Stimulated activated naive CD8-positive, alpha-beta T cell treated with anti-CD3 and anti-CD28 coated beads, Interleukin-15, amount 100 ng/mL, for 72 hours (primary cell): ENCODE measurements at places on chromosomes 12 and 14.
A peak's percentile ranks its signal among the peaks of the same experiment; 100 is the strongest.

GRCh38 chr12:130673036-130673705, 42.9 kb downstream of the RIMBP2 start:
- no peak for DNase-seq

- peak; percentile 63 for DNase-seq
Measured at GRCh38 chr12:93098077-93098476, 169.0 kb upstream of the EEA1 start.

DNA sequence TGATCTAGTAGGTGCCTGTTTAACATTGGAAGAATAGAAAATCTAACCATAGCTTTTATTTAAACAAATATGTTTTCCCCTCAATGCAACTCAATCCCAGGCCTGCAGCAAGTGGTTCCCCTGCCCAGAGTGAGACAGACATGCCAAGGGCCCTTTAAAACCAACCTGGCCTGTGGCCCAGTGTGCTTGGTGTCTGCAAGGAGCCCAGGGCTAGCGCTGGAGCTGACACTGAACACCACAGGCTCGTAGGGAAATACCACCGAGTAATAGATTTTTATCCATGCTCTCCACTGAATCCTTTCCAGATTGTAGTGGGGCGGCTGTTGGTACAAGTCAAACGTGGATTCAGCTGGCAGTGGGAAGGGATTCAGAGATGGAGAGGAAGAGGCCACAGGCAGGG, 95.6 kb upstream of the NRXN3 start:
- no peak for DNase-seq

GRCh38 chr12:52850681-52851080, 1.9 kb upstream of the KRT78 start:
- no peak for DNase-seq

DNA sequence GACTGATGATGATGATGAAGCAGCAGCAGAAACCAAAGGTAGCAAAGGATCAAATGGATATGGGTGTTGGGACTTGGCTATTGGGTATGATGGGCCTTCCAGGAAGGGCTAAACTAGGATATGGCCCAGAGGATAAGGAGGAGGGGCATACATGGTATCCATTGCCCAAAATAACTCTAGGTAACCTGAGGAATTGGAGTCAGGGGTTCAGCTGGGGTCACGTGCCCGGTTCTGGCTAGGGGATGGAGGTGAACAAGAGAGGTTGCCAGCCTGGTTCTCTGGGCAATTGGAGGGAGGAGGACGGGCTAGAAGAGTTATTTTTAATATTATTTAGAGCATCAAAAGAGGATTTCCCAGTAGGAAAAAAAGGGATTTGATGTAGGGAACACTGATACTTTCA, 2.7 kb upstream of the ANKRD52 start:
- DNase-seq: no peak

- DNase-seq: no peak
Measured at GRCh38 chr12:93242154-93242972, 135.4 kb upstream of the NUDT4 start.

DNA sequence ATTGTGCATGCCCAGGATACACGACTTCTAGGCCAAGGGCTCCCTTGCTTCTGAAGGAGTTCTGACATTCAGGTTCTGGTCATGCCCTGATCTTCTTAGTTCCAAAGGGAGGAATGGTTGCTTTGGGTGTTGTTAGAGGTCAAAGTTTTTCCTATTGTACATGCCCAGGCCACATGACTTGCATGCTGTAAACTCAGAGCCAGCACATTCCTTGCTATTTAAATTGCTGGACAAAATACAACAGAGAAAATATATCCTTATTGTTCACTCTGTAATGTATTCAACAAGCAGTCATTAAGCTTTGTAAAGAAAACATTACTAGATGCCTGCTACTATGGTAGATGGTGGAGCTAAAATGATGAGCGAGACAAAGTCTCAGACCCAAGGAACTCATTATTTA, 71.2 kb upstream of the COCH start:
- DNase-seq: no peak

DNA sequence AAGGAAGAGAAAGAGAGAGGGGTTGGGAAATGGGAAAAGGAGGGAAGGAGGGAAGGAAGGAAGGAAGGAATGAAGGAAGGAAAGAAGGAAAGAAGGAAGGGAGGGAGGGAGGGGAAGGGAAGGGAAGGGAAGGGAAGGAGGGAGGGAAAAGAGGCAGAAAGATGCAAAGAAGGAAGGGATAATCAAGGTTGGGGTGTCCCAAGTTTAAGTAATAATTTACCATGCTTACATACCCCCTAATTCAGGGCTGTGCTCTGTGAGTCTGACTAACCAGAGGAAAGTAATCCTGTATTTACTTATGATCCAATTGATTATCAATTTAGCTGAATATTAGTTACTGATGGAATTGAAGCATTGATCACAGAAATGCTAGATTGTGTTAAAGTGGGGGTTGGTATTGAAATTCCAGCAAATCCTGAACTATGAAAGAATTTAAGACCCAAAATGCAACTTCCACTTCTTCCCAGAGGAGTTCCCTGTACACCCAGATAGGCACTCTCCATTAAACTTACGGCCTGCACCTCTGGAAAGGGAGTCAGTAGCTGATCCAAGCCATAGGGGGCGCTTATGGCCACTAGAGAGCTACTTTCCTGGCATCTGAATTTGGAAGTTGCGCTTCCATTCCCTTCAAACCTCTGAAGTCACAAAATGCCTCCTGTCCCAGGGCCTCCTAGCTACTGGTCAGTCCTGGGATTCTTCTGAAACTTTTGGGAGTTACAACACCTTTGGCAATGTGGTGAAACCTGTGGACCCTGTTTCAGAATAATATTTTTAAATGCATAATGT, 162.7 kb upstream of the PWP1 start:
- DNase-seq: no peak

GRCh38 chr14:69909826-69910550, 30.8 kb downstream of the SMOC1 start:
- DNase-seq: no peak

DNA sequence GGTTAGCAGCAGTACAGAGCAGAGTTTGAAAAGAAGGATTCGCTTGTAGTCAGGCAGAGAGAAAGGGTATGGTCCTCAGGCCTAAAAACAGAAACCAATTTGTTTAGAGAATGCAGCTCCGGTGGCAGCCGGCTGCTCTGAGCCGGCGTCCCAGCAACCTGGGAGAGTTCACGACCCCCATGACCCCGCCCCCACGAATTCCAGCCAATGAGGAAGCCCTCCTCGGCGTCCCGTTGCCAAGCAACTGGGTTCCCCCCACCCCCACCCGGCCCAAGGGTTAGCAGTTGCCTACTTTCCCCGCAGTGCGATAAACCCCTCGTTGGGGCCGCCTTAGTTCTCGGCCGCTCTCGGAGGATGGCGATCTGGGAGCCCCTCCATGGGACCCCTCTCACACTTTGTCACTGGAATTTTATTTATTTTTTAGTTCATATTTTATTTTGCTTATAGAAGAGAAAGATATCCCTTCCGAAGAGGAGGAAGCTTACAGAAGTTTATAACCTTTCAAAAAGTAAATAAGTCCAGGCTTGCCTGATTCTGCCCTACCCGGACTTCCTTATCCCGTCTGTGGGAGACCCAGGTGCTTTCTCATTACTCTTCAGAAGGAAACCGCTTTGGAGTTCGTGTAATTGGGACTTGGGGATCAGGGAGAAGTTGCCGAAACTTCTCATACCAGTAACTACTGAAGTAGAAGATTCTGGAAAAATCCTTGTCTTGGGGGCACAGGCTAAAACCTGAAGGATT, at the start of gene CCDC60:
Gene CCDC60, plus strand, starts transcription at position 300 of the 741 bp plus-strand sequence. CDS start 448 bp downstream, outside the sequence.
- no peak for DNase-seq

DNA sequence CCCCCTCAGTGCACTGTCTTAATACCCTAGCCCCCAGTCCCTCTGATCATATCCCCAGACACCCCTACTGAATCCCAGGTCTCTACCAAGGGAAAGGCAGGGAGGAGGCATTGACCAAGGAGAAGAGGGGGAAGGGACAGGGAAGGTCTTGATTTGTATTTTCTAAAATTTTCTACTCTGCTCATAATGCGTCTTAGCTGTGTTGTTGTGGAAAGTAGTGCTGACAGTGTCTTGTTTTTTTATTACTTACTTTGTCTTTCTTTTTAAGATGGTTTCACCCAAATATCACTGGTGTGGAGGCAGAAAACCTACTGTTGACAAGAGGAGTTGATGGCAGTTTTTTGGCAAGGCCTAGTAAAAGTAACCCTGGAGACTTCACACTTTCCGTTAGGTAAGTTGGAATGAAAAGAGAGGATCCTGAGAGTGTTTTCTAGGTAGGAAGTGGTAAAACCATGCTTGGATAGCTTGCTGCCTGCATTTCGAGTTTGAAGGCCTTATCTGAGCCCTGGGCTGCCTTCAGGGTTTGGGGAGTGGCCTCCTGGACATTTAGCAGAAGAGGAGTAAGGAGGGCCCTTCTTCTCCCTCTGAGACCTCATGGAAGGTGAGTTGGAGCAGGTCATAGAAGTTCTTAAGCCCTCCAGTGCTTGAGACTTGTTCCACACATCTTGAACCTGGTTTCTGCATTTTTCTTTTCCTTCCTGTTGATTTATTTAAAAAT, 27.4 kb downstream of the PTPN11 start:
- DNase-seq: no peak

DNA sequence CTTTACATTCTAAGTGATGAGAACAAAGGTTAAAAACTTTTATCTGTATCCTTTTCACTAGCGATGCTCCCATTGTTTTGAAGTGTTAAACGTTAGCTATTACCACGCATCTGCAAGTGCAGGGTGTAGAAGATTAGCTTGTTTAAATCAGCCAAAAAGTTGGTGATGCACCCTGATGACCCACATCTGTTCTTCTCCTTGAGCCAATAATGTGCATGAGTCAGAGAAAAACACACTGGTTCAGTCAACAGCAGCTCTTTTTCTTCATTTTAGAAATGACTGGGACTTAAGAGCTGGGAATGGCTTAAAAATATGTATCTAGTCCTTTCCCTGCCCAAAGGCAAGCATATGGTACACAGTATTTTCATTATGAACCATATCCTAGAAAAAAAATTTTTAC, 323.5 kb upstream of the PDE3A start:
- no peak for DNase-seq

DNA sequence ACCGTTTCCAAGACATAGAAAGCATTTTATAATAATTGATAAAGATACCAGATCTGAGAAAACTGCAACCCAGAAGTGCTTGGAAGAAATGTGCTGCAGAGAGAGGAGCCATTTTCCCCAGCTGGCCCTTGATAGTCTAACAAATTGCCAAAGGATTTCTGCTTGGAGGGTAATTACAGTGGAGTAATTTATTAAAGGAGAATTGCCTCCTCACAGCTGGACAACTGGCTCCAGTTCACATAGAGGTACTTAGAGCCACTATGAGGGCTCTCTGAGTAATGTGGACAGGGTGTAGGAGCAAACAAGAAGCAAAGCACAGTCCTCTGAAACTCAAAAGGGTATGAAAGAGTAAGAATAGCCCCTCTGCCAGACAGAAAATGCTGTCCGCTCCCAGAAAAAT, 335.6 kb downstream of the SYT1 start:
- no peak for DNase-seq

GRCh38 chr14:54516709-54517108, 7.0 kb downstream of the CGRRF1 start:
- no peak for DNase-seq

DNA sequence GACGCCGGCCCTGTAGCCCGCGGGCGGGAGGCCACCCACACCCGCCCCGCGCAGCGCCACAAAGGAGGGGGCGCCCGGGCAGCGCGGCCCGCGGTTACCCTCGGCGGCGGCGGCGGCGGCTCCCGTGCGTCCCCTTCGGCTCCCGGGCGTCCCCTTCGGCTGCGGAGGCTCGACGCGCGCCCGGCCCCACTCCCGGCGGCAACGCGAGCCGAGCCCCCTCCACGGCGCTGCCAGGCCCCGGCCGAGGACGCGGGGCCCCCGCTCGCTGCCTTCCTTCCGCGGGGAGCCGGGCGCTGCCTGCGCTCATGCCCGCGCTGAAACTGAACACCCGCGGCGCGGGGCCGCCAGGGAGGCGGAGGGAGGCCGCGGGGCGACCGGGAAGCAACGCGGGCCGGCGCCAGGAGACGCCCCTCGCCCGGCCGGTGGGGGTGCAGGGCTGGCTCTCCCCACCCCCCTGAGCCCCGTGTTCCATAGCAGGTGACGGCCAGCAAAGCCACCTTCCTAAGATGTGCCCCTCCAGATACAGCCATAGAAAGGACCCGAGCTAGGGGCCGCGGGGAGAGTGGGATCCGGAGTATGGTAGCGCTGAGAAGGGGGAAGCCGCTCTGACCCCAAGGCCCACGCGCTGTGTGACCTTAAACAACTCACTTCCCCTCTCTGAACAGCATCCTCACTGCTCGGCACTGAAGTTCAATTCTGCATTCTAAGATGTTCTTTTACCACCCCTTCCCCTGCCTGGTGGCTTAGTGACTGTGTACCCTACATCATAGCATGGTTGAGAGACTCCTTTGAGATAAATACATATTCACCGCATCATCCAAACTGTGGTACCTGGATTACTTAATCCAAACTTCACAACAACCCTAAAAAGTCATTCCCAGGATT, 42.8 kb downstream of the KDM2B start:
- DNase-seq: no peak

DNA sequence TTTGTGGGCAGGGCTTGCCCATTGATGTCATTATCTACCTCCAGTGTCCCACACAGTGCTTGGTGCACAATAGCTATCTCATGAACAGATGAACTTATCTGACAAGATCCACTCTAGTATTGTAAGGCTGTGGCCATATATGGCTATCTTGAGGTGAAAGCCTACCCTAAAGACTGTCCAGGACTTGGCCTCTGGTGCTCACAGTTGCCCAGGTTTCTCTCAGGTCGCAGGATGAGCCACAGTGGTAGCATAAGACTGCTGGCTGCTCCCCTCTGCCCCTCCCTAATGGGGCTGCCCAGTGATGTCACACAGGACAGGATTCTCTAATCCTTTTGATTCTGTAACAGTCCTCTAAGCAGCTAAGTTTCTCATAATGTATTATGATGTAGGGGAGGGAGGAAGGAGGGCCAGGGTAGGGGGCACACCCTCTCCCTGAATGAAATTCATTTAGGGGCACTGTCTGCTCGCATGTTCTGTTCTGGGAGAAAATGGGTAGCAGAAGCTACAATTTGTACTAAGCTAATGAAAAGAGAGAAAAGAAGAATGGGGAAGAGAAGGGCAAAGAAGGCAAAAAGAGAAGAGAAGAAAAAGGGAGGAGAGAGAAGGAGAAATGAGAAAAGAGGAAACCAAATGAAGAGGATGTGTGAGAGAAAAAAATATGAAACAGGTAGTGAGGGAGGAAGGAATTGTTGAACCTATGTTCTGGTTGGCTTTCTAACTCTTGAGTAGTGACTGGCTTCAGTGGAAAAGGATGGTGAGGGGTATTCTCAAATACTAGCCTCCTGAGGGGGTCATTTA, 3.4 kb upstream of the PPM1A start:
- DNase-seq: peak; percentile 40
